ENCODE measurements at places on chromosomes 5 and 9. TPM values are rescaled to one million over a fixed set of nuclear protein-coding genes. Genes with fewer than 3 reads are reported as not detected.

- no peak for DNase-seq
Observed at GRCh38 chr5:150577378-150578139, 62.9 kb upstream of the SYNPO start.

The SPINK13 gene
- not detected for total RNA-seq

DNA sequence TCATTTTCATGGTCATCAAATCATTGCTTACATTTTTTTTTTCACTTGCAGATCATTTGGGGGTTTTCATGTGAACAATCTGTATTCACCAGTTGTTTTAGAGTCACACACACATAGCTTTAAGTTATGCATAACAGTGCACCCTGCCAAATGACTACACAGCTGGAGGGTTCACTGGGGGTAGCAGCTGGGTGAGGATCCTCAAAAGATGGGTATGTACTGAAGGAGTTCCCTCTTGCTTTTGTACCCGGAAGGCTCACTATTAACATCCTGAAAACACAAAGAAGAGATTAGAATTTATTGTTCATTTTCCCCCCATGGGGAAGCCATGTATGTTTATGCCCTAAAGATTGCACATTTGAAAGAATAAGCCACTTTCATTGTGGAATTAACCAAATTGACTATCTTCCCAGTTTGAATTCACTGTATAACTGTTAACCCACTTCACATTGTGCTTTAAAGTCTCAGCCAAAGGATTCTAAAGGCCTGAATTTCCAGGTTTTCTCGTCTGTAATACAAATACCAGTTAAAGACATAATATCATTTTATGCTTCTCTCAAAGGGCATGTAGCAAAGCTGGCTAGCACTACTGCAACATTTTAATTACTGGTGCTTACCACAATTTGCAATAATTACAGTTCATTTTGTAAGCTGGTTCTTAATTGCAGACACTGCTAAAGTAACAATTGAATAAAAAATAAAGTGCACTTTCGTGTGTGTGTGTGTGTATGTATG, 466.4 kb upstream of the MEF2C start:
- no peak for DNase-seq

The HRH2 gene
- not detected for total RNA-seq

GRCh38 chr5:13985731-13986418, 41.4 kb upstream of the DNAH5 start:
- peak; percentile 88 for DNase-seq

DNA sequence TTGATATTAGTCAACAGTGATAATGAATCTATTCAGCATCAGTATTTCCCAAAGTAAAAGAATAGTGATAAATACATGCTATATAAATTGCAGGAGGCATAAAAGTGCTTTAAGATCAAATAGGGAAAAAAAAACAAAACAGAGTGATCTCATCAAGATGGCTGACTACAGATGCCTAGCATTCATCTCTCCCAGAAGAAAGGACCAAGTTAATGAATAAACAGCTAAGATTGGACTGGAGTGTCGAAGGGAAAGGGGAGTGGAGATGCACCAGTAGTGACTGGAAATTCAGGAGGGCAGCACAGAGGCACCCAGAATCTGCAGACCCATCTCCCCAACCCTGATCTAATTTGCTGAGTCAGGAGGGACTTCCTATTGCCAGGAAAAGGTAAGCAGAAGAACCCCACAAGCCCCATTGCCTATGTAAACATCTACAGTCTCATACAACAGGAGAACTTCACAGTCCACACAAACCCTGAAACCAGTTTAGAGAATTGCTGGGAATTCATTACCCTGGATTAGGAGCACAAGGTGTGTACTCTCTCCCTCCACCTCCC, 699.4 kb downstream of the PTPRD start:
- DNase-seq: no peak

The OBP2B gene
- total RNA-seq: not detected

GRCh38 chr5:15215056-15215455, 284.9 kb upstream of the FBXL7 start:
- no peak for DNase-seq

The SOHLH1 gene
- not detected for total RNA-seq

DNA sequence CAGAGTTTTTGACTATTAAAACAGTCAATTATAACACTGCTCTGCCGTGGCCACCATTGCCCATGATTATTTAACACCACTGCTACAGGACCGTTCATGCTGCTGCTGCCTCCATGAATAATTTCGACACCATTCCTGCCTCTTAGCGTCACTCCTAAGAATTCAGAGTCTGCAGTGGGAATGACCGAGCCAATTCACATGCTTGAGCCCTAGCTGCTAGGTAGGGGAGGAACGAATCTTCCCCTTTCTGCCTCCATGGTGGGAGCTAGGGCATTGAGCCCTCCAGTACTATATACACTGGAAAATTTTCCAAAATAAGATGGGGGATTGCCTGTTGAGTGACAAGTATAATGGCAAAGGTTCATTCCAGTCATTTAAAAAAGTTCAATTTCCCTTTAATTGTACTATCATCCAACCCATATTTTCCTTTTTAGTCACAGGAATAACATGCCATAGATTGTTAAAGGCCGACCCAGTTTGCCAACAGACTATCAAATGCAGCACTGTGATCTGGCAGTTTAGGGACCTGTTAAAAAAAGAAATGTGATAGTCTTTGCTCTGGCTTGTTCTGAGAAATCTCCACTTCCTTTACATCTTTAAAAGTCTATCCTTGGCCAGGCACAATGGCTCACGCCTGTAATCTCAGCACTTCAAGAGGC, 13.5 kb upstream of the B4GALT1 start:
- DNase-seq: no peak

DNA sequence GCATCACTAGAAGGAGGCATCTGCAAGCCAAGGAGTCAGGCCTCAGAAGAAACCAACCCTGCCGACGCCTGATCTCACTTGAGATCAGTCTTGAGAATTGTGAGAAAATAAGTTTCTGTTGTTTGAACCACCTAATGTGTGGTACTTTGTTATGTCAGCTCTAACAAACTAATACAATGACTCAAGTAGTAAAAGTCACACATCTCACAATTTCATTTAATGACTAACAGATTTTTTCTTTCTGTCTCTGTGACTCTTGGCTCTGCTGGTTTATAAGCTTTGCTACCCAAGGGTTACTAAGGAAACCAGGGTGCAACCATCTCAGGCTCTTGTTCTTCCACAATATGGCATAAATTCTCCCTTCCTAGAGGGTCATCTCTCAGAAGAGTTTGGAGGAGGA, 315.8 kb upstream of the GRAMD2B start:
- no peak for DNase-seq

The NDST1 gene
- total RNA-seq: 94.3 TPM

The BRD3 gene
- 47.3 TPM for total RNA-seq

GRCh38 chr5:40022057-40022456, 597.3 kb upstream of the DAB2 start:
- DNase-seq: no peak

DNA sequence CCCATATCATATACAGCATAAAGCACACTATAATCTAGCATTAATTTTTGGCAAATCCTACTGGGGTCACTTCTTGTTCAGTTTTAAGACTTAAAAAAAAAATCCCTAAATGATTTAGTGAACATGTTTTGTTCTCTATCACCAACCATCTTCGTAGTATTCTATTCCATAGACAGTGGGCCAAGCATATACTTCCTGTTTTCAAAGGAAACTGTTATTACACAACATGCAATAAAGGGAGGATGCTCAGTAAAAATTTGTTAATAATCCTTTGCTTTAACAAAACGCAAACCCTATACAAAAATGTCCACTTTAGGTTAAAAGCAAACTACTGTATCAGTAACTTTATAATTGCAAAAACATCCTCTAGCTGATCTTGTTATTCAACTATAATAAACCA, 13.0 kb downstream of the CCNH start:
- no peak for DNase-seq

GRCh38 chr5:132813599-132814502, 749 bp downstream of the SOWAHA start:
- no peak for DNase-seq

GRCh38 chr5:96141749-96142148, 180.1 kb upstream of the ELL2 start:
- DNase-seq: peak; percentile 71

The TLE1 gene
- total RNA-seq: 80.9 TPM

DNA sequence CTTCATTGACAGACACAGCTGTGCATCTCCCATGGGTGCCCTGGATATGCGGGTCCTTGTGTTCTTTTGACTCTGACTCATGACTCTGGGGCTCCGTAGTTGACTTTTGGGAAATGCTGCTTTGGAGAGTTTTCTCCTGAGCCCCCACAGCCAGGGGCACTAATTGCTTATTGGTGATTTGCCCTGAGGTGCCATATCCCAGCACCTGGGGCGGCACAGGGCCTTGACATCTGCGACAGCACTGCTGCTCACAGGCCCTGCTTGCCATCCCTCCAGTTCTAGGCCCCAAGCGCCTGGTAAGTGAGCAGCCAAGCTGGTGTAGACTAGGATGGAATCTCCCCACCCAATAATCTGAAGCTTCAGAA, 75.1 kb downstream of the AMBP start:
- DNase-seq: no peak

The PLAC8L1 gene
- not detected for total RNA-seq

DNA sequence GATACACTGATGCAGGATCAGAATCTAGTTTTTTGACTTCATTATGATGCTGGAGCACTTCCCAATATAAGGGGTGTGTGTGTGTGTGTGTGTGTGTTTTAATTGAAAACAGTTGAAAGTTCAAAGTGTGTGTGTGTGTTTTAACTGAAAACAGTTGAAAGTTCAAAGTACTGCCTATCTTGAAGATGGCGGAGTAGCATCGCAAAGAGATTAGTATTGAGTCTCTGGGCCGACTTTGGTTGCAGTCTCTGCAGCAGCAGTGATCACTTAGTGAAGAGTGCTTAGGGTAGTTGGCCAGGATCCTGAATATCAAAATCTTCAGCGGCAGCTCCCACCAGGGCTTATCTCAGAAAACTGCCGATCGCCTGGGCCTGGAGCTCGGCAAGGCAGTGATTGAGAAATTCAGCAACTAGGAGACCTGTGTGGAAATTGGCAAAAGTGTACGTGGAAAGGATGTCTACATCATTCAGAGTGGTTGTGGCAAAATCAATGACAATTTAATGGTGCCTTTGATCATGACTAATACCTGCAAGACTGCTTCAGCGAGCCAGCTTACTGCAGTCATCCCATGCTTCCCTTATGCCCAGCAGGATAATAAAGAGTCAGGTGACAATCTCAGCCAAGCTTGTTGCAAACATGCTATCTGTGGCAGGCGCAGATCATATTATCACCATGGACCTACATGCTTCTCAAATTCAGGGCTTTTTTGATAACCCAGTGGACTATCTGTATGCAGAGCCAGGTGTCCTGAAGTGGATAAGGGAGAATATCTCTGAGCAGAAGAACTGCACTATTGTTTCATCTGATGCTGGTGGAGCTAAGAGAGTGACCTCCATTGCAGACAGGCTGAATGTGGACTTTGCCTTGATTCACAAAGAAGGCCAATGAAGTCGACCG, 7.3 kb upstream of the SCAI start:
- no peak for DNase-seq

DNA sequence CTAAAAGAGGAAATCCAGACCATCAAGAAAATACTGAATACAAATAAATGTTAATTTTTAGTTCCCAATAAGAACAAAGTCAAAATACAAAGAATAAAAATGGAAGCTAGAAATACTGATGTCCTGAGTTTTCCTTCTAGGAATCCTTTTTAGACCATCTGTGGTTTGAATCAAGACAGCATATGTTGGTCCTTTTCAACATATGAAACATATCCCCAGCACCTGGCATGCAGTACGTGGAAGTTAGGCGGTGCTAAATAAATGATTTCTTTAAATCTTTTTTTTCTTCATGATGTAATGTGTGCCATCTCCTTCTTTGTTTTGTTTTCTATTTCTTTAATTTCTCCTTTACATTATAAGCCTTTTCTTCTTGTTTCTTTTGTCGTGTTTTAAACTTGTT, 34.0 kb downstream of the KIAA1958 start:
- DNase-seq: no peak

- DNase-seq: no peak
Observed at GRCh38 chr5:89437450-89438435, 554.8 kb upstream of the MEF2C start.

DNA sequence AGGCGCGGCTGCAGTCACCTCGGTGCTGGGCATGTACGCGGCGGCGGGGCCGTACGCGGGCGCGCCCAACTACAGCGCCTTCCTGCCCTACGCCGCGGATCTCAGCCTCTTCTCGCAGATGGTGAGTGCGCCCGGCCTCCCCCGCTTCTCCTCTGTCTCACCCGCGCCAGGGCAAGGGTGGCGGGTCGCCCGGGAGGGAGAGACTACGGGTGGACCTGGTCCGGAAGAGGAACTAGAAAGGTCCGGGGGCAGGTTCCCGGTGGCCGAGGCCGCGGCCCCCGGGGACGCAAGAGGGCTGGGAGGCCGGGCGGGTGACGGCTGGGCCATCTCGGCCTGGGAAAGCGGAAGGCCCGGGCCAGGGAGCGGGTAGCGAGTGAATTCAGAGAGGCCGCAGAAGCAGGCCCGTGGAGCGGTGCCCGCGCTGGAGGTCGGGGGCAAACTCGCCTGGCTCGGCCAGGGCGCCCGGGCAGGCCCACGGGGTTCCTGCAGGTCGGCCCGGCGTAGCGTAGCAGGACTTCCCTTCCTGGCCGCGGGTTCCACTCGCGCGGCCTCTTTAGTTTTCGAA, 711 bp downstream of the IRX1 start:
- DNase-seq: no peak

GRCh38 chr5:7606840-7607465, 211.0 kb downstream of the ADCY2 start:
- DNase-seq: no peak

The HCN1 gene
- not detected for total RNA-seq

The HTR4 gene
- total RNA-seq: not detected

- no peak for DNase-seq
Observed at GRCh38 chr9:89065921-89066320, 74.7 kb downstream of the S1PR3 start.

The ELOVL7 gene
- 24.3 TPM for total RNA-seq

- DNase-seq: no peak
Observed at GRCh38 chr5:169413416-169413815, 112.5 kb upstream of the SLIT3 start.

DNA sequence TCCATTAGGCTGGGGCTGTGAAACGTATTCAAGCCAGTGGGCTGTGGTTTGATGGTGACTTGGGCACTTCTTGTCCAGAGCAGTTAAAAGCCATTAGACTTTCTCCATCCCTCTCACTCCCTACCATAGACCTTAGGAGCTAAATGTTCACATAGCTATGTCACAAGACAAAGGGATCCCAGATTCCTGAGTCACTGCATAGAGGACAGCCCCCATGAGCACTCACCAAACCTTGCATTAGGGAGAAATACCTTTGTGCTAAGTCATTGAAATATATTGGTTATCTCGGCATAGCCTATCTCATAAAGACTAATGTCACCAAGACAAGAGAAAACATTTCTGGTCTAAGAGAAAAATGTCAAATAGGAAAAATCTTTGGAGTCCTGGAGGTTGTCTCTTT, 104.3 kb downstream of the TRPM6 start:
- DNase-seq: peak; percentile 22

Data from PC-9 (cell line).